ENCODE measurements at places on chromosomes 12 and 14.
A peak's percentile ranks its signal among the peaks of the same experiment; 100 is the strongest.

GRCh38 chr12:51265024-51265423 lies 5.2 kb downstream of the SMAGP start:
- no peak for DNase-seq

- no peak for DNase-seq
Observed at GRCh38 chr12:80802652-80803400, 86.1 kb downstream of the MYF5 start.

DNA sequence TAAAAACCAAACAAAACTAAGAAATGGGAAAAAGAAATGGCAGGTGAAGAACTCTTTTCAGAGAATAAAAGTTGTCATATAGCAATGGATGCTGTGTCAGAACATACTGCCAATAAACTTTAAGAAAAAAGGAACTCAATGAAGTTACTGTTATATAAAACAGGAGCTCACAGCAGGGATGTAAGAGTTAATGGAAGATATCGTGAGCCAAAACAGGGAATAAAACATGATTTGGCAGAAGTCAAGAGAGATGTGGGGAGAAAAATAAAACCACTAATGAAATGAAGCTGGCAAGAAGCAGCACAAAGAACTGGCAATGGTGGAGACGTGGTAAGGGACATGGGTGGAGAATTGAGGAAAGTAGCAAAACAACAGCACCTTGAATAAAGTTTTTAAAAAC lies 61.0 kb downstream of the TAOK3 start:
- DNase-seq: no peak

- no peak for DNase-seq
Observed at GRCh38 chr12:11797317-11797913, 147.9 kb downstream of the ETV6 start.

DNA sequence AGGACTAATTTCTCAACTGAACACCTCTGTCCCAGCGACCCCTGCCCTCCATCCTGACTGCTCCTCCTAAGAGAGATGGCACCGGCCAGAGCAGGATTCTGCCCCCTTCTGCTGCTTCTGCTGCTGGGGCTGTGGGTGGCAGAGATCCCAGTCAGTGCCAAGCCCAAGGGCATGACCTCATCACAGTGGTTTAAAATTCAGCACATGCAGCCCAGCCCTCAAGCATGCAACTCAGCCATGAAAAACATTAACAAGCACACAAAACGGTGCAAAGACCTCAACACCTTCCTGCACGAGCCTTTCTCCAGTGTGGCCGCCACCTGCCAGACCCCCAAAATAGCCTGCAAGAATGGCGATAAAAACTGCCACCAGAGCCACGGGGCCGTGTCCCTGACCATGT lies 756 bp downstream of the RNASE7 start:
- no peak for DNase-seq

- peak; percentile 71 for DNase-seq
Observed at GRCh38 chr12:92928421-92928961, 604 bp downstream of the EEA1 start.

DNA sequence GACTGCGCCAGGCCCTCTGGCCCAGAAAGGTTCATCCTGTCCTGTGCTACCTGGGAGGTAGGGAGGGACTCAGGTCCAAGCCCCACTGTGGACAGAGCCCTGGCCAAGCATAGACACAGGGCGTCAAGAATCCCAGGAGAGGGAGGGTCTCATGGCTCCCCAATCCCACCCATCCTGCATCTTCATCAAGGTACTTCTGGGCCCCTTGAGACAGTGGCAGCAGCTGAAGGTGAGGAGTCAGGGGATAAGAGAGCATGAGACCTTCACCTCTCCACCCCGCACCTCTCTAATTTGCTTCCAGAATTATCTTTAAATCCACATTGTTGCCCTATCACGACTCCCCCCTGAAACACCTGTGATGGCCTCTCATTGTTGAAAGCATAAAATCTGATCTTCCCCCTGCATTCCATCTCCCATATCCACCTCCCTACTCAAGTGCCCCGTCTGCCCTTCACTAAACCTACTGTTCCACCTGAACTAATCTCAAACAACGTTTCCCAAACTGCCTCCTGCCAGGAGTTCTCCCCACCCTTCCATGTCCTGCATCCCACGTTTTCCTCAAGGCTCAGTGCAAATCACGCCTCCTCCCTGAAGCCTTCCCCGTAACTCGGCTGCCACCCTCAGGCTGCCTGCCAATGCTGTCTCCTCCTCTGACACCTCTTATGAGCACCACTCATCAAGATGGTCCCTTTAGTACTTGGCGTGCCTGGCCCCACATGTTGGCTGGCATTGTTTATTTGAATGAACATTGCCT lies 27.1 kb downstream of the KRT18 start:
- no peak for DNase-seq

DNA sequence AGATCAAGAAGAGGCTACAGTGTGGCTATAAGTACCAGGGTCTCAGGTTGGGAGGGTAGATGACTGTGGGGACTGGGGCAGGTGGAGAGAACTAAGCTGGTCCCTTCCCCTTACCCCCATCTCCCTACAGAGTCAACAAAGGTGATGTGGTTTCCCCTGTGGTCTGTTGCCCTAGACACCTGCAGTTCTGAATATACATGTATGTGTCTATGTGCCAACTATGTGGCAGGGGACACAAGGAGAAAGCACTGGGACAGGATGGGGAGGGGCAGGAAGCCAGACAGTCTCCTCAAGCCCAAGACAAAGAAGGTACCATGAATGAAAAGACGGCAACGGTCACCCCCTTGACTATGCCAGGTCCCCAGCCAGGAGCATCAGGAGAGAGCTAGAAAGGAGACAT lies 4.5 kb upstream of the HDAC7 start:
- DNase-seq: no peak

DNA sequence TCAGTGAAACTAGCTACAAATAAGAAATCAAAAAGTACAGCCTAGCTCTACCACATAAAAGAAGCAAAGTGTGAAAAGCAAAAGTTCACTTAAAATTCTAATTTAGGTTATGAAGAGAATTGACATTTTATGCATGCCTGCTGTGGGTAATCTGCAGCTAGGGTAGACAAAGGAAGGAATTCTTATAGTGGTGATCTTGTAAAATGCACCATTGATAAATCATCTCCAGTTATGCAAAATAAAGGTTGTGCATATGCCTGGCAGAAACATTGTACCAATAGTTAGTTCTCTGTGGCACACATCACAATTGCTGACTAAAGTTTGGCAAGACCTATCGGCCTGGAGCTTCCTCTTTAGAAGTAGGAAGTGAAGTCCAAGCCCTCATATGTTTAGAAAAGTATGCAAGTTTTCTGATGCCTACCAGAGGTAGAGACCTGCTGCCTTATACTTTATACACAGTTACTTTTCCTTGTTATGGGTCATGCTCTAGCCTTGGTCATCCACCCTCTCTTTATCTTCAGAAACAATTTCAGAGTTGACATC lies 78.3 kb downstream of the TSHR start:
- no peak for DNase-seq

DNA sequence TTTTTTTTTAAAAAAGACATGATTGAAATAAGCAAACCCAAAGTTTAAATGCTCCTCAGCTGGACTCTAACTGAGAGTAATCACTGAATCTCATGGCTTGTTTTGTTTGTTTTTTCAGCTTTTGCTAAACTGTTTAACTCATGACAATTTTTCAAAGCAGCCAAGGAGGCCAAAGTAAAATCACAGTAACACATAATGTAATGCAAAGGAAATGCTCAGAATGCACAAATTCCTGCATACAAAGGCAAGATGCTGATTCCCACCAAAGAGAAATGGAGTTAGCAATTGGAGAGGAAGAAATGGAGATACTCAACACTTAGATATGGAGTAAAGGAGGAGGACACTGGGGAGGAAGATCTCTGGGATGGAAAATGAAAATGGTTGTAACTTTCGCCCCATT lies 126.2 kb upstream of the SOX5 start:
- DNase-seq: no peak

DNA sequence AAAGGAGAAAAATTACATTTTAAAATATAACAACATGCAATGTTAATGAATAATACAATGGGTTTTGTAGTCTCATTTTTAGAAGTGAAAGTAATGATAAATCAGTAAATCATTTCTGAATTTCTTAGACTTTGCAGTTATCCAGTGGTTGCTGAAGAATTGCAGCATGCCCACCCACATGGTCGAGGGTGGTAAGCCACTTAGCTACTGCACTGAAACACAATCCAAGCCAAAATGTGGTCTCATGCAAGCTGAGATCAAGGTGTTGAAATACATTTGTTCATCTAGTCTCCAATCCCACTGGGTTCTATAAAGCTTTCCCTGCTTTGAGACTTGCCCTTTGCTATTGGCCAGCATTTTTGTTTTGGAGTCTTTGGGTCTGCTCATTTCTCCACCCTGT lies 247.9 kb downstream of the NELL2 start:
- DNase-seq: no peak

DNA sequence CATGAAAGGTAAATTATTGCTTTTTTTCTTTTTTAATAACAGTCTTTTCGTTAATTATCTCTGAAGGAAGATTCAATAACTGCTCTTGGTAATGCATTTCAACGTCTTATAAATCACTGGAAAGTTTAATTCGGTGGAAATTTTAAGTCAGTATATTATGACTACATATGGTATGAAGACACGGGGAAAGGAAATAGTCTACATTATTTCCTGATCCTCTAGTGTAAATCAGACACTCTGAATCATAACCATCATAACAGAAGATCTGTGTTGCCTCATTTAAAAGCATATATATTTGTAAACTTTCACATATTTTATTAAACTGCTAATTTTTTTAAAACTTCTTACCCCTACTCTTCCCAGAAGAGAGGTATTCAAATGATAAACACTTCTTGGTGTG lies 53.7 kb downstream of the EFCAB11 start:
- DNase-seq: no peak

GRCh38 chr12:46516238-46516932 lies 143.8 kb upstream of the SLC38A2 start:
- no peak for DNase-seq

DNA sequence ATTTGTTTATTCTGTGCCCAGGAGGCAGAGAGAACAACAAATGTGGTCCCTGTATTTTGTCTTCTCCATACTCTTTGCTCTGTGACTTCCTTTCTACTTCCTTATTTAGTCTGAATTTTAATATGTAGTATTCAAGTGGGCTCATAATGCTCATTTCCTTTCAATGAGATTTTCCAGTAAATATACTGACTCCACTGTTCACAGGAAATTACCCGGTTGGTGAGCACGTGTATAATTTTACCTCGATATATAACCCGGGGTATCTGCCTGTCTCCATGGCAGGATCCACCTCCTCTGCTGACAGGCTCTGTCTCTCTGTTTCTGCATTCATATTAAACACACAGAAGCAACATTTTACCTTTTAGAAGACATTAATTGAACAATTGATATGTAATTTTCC lies 166.0 kb downstream of the SLC38A4 start:
- DNase-seq: no peak

GRCh38 chr14:73333031-73333430 lies 95.7 kb downstream of the PAPLN start:
- no peak for DNase-seq

GRCh38 chr12:80264386-80264785 lies 165.0 kb downstream of the OTOGL start:
- no peak for DNase-seq

DNA sequence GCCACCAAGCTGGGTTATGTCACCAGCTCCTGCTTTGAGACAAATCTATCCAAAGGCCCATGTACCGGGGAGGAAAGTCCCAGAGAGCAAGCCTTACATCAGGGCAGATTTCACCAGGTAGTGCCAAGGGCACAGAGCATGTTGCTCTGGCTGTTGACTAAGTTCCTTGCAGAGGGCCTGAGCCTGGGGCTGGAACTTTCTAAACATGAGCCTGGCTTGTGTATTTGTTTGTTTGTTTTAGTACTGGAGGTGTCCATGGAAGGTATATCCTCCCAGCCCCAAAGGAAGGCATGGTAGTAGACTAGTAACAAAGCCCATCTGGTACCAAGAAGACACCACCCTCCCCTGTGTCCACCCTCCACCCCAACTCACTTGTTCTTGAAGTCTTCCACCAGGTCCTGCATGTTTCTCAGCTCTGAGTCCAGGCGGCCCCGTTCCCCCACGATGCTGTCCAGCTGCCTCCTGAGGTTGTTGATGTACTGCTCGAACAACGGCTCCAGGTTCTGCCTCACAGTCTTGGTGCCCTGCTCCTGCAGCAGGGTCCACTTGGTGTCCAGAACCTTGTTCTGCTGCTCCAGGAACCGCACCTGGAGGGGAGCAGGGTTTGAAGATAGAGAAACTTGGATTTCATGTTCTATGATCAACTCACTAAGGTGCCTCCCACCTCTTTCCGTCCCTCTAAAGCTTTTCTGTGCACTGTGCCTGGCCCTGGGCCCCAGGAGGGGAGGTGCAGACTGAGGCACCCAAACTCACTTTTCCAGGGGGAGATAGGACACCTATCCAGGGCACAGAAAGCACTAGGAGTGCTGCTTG lies 1.4 kb downstream of the KRT5 start:
- DNase-seq: peak; percentile 43

DNA sequence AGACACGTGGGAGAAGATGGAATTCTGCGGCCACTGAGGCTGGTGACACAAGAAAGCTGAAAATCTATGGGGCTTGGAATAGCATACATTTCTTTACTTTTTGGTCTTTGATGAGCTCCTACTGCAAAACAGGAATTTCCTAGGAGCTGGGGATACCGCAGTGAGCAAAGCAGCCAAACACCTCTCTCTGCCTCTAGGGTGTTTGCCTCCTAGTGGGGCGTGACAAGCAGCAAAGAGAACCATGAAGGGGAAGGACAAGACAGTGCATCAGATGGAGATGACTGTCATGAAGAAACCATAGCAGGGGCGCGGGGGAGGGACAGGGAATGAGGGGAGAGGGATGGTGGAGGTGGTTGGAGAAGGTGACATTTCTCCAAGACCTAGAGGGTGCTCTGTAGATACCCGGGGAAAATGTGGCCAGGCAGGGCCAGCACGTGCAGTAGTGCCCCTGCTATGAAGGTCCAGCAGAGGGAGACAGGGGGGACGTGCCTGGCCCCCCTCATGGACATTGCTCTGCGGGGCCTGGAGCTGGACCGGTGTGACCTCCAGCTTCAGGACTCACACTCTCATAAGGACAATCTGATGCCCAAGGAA lies 58.6 kb downstream of the SERPINA3 start:
- DNase-seq: peak; percentile 43

- no peak for DNase-seq
Observed at GRCh38 chr12:11669348-11669747, 19.9 kb downstream of the ETV6 start.

GRCh38 chr12:65495233-65495632 lies 216.8 kb downstream of the MSRB3 start:
- no peak for DNase-seq
